8988T (cell line): ENCODE measurements at places on chromosomes 11 and 22.

- no peak for DNase-seq
Measured at GRCh38 chr11:33716243-33716642, 15.6 kb upstream of the C11orf91 start.

DNA sequence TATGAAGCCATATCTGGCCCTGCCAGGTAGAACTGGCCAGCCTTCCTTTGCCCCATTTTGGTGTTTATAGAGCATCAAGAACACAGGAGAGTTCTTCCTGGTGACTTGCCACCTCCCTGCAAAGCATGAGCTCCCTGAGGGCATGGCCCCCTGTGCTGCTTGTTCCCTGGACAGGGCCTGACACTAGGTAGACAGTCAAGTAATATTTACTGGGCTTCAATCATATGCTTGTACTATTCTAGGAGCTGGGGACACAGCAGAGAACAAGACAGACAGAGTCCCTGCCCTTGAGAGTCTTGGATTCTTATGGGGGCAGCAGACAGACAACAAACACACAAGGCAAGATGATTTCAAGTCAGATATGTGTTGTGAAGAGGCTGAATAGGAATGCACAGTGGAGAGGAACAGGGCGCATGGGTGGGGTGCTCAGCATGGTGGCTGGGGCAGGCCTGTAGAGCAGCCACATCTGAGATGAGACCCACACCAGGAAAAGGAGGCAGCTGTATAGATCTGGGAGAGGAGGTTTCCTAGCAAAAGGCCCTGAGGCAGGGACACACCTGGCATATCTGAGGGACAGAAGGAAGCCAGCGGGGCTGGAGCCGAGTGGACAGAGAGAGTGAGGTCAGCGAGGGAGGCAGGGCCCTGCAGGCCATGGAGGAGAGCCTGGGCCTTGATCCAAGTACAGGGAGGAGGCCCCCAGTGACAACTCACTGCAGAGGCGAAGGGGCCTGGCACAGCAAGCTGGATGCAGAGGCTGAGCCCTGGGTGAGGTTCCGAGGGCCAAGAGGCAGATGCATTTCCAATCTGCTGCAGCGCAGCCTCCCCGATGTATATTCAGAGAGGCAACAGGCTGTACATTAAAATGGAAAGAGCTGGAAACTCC, 10.2 kb upstream of the CBX6 start:
- no peak for DNase-seq

- no peak for DNase-seq
Measured at GRCh38 chr11:70737816-70738630, 339.7 kb downstream of the CTTN start.

- DNase-seq, result peak; percentile 99
Measured at GRCh38 chr11:69013009-69013951, at the start of gene MRGPRF. TSS of gene MRGPRF (minus strand) at chr11:69013246. CDS start at chr11:69009901, 3,345 bp downstream.

- DNase-seq, result no peak
Measured at GRCh38 chr22:44325718-44326490, 13.2 kb upstream of the SHISAL1 start.

DNA sequence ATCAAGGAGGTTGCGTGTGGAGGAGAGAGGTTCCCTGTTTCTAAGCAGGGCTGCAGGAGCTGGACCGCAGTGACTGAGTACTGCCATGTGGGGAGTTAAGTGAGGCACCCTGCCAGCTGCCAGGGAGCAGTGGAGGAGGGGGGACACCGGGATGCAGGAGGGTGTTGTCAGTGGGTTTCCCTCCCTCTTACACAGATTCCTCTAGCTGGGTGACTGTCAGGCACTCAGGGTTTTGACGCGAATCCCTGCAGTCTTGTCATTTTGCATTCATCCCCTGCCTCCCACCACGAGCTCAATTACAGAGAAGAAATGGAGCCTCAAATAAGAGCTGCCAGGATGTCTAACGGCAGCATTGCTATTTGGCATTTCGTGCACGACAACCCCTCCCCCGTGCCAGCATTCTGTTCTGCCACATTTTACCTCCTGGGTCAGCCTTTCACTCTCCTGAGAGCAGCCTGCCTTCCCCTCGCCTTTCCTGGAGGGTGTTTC, 119.8 kb upstream of the SORL1-AS1 start:
- DNase-seq, result no peak

DNA sequence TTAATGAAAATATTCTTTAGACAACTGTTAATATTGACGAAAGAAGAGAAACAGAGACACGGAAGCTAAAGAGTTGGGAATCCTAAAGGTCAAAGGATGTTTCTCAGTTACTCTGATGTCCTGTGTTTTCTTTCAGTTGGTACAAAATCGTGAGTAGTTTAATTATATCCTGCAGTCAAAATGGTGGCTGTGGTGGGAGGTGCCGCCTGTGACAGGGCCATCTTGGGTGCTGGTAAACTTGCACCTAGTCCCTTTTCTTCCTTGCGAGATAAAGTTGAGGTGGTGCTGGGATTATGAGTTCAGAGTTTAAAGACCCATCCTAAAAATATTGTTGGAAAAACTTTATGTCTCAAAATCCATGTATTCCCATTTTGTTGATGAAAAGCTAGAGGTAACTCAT, 2.2 kb downstream of the CECR2 start:
- no peak for DNase-seq

DNA sequence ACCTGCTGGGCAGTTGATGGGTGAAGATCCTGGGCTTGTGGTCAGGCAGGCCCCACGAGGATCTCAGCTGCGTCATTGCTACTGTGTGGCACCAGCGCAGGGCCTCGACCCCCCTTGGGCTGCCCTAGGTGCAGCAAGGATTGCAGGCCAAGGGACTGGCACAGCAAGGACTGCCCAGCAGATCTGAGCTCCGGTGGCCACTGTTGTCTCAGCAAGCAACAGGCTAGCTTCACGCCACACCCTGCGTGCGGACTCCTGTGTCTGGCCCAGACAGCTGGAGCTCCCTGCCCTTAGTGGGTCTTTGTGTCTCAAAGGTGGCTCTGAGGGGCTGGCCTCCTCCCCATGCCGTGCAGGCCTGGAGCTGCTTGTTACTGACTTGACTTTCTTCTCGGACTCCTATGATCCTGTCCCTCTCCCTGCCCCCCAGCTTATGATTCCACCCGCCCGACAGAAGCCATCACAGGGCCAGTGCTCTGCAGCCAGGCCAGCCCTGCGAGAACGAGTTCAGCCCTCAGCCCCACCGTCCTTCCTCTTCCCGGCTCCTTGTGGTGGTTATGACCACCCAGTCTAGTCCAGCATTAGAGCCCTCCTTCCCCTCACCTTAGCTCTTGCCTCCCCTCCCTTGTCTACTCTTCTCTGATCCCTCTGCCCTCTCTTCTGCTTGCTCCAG, 295.6 kb downstream of the TBC1D22A start:
- no peak for DNase-seq

- no peak for DNase-seq
Measured at GRCh38 chr22:20823264-20823663, 35.3 kb downstream of the PI4KA start.

DNA sequence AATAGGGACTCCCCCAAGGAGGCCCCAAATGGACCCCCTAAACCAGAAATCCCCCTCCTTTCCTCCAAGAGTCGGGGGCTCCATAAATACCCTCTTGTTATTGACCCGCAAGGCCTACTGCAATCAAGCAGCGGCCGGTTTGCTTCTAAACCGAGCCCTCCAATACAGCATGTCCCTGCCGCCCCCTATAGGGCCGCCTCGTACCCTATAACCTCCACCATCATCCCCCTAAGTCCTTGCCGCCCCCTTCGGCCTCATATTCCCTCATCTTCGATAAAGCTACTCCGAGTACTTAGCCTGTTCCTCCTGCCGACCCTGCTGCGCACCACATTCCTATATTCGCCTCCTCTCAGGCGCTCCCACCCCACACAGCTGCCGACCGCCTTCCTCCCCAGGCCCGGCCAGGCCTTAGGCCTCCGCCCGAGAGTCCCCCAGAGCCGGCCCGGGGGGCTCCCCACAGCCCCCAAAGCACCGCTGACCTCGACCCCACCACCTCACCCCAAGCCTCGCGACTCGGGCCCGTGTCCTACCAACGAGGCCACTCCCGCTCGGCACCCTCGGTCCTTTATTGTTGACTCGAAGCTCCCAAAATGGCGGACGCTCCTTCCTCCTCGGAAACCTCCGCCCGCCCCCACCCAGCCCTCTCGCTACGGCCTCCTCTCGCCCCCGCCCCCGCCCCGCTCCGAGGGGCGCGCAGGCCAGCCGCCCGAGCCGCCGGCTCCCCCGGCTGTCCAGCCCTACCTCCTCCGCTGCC, 430 bp downstream of the DDX6 start:
- peak; percentile 39 for DNase-seq

- DNase-seq, result no peak
Measured at GRCh38 chr11:19524171-19524671, 188.4 kb upstream of the NAV2 start.

GRCh38 chr11:106121570-106122320, 44.3 kb downstream of the AASDHPPT start:
- DNase-seq, result no peak

DNA sequence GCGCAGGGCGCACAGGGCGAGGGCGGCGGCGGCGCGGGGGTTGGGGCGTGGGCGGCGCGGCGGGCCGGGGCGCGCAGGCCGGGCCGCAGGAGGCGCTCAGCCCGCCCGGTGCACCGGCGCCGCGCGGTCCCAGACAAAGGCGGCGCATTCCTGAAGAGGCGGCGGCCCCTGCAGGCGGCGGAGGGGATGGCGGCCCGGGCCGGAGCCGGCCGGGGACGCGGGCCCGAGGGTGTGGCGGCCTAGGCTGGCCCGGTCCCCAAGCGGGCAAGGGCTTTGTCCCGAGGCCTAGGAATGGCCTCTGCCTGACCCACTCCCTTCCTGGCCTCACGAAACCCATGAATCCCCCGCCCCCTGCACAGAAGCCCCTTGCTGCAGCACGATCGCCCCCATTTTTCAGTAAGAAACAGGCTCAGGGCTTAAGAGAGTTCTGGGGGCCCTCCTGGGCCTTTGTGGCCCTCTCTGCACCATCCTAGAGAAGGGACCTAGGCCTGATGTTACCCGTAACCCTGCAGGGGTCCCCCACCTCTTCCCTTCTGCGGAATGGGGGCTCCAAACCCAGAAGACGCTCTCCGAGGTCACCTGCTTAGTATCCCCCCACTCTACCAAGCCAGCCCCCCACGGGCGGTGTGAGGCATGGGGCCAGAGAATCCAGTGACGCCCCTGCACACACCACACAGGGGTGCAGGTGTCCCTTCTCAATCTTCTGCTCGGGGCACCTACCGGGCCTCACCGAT, at the start of gene RTN4R:
Gene RTN4R (minus strand): TSS at position 40 of the 734 bp plus-strand sequence. CDS start 226 bp downstream, outside the sequence.
- no peak for DNase-seq

GRCh38 chr11:33685082-33685481, 15.5 kb downstream of the C11orf91 start:
- no peak for DNase-seq

GRCh38 chr22:30228509-30229359, 17.8 kb downstream of the LIF start:
- no peak for DNase-seq

GRCh38 chr11:86625544-86625943, 46.9 kb downstream of the ME3 start:
- DNase-seq, result no peak

DNA sequence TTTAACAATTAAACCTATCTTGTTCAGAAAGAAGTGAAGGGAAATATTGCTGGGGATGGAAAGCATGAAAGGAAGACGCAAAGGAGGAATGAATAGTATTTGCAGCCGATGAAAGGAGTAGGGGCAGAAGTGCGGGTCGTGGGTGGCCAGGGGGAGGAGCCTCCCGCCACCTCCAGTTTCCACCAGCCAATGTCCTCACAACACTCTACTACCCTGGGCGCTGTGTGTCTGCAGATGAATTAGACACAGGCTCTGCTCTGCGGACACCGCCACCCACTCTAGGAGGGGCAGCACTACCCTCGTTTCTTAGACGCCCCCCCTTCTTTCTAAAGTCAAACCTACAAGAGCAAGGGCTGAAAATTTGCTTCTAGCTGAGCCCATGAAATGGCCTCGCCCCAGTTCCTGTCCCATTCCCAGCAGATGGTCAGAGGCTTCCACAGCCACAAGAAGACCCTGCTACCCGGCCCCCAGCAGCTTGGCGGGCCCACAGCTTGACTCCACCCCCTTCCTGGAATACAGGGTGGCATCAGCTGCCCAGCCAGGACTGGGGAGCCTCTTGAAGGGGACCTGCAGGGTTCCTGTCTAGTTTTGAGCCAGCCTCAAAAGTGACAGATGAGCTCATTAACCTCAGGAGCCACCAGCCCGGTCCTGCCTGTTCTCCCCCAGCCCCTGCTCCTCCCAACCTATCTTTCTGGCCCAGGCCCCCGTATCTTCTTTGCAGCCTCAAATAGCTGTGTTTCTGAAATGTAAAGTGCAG, 268.1 kb downstream of the BUD13 start:
- DNase-seq, result no peak

DNA sequence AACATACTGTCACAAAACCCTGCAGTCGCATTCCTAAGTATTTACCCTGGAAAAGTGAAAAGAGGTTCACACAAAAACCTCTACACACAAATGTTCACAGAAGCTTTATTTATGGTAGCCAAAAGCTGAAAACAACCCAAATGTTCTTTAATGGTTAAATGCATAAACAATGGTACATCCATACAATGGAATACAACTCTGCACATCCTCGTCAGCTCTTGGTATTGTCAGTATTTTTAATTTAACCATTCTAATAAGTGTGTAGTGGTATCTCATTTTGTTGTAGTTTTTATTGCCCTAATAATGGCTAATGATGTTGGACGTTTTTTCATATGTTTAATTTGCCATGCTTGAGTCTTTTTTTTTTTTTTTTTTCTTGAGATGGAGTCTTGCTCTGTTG, 99.4 kb downstream of the ATXN10 start:
- DNase-seq, result no peak

DNA sequence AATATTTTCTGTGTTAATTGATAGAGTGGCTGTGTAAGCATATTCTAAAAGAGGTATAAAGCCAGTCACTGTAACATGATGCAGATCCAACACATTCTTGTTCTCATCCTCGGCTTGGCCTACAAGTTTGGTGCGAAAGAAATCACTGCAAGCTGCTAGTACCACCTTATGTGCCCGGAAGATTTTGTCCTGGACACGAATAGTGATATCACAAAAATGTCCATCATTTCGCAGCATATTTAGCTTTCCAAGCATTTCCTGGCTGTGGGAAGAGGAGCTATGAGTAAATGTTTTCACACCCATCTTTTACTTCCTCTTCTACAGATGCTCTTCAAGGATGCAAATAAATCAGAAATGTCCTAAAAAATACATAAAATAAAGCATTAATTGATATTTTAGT, 53.1 kb downstream of the ZBTB44 start:
- DNase-seq, result no peak

DNA sequence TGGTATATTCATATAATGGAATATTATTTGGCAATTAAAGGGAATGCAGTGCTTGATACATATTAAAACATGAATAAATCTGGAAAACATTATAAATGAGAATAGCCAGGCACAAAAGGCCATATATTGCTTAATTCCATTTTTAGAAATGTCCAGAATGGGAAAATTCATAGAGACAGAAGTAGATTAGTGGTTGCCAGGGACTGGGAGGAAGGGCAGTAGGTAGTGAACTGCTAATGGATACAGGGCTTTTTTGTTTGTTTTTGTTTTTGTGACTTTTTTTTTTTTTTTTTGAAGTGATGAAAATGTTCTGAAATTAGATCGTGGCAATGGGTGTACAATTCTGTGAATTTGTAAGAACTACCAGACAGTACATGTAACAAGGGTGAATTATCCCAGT, 86.1 kb downstream of the YAP1 start:
- DNase-seq, result no peak

DNA sequence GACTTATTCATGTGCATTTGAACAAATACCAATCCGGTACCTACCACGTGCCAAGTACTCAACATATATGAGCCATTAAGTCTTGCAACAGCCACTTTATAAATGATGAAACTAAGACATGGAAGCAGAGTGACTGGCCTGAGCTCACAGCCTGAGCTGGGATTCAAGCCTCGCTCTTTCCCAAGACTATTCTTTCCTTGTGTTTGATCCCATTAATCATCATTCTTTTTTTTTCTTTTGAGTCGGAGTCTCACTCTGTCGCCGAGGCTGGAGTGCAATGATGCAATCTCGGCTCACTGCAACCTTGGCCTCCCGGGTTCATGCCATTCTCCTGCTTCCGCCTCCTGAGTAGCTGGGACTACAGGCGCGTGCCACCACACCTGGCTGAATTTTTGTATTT, 119.3 kb downstream of the ABTB2 start:
- no peak for DNase-seq
